Astrocyte of the cerebellum (primary cell): ENCODE measurements at places on chromosomes 12 and 14.

- DNase-seq: no peak
Observed at GRCh38 chr12:49369411-49370145, 2.3 kb downstream of the SPATS2 start.

DNA sequence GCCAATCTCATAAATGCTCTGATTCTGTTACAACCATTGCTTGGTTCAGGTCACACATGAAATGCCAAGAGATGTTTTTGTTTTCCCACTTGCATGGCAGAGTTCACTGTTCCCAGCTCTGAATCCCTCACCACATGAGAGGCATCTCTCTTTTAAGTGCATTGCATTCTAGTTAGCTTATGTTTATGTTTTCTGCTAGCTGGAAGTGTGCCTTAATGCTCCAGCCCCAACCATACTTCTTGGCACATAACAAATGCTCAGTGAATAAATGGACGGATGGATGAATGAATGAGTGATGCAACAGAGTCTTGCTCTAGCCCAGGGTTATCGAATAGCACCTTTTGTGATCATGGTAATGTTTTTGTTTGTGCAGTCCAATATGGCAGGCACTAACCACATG, 197.3 kb downstream of the PPM1H start:
- no peak for DNase-seq

DNA sequence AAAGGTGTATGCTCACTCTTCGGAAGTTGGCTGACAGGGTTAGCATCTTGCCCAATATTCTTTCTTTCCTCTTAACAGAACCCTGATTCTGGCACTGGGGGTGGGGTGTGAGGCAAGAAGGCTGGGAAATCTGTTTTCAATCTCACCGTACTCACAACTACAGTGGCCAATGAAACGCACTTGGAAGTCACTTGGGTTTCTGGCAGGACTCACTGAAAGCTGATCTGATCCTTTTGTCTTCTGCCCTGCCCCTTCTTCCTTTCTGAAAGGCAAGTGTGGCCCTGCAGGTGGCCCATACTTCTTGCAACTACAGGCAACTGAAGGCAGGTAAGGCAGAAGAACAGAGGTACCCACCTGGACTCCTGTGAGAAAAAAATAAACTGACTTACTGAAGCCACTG, 106.9 kb downstream of the STXBP6 start:
- no peak for DNase-seq

- DNase-seq: no peak
Observed at GRCh38 chr14:102075155-102075554, 11.7 kb downstream of the HSP90AA1 start.

GRCh38 chr12:5259523-5259922, 172.4 kb upstream of the NTF3 start:
- no peak for DNase-seq

DNA sequence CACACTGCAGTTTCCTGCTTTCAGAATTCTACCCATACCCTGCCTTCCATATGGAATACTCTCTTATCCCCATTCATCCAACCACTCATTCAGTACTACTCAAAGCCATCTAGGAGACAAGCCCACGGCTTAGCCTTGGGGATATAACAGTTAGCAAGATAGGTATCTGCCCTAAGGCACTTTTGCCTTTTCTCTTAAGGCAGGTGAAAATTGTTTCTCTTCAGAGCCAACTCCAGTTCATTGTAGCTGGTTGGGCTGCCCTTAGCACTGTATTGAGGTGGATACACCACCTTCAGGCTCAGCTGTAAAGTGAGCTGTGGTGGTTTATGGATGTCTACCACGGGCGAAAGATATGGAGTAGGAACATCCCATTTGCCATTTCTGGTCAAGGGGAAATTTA, 729.7 kb upstream of the TBX3 start:
- DNase-seq: no peak

DNA sequence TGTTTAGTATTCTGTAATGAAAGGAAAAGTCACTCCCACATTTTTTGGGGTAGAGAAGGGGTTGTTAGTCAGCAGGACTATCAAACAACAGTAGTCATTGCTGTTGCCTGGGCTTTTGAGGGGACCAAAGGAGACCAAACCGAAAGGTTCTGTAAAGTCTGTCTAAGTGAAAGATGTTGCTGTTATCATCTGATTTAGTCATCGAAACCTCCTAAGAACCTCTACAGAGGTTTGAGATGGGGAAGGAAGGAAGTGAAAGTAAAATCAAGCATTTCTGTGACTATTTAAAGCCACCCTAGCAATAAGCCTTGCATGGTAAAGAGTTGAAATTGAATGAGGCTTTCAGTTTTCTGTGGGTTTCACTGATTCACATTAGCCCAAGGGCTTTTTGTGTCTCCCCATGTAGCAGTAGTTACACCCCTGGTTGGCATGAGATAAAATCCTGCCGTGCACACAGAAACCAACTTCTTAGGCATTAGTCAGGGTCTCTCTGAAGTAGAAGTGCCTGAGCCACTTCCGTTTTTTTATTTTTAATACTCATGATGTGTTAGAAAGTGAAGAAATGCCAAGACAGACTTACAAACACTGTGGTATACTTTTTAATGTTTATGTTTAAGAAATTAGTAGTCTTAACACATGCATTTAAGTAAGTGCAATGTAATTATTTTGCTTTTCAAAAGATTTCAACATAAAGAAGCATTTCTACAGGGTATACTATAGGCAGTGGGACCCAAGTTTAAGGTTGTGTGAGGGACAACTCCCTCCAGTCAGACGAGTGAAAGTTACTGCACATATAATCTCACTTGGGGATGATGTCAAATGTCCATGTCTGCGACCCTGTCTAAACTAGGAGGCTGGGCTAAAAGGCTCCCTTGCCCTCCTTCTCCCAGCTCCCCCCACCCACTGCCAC, 50.4 kb downstream of the DYRK2 start:
- no peak for DNase-seq

GRCh38 chr12:106766393-106766826, 8.1 kb upstream of the RIC8B start:
- DNase-seq: no peak

DNA sequence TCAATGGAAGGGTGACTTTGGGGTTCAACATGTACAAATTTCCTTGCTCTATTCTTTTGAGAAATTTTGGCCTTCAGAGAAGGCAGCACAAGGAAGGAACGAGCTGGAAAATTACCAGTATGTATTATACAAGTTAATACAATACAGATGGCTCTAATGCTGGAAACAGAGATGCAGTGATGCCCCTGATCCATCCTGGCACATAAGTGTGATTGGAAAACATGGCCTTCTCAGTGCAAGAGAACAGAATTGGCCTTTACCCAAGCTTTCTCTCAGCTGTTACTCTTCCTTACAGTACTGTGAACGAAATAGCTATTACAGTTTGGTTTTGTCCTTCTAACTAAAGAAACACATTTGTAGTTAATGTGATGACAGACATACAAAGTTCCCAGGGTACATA, 102.5 kb upstream of the GPHB5 start:
- DNase-seq: no peak

DNA sequence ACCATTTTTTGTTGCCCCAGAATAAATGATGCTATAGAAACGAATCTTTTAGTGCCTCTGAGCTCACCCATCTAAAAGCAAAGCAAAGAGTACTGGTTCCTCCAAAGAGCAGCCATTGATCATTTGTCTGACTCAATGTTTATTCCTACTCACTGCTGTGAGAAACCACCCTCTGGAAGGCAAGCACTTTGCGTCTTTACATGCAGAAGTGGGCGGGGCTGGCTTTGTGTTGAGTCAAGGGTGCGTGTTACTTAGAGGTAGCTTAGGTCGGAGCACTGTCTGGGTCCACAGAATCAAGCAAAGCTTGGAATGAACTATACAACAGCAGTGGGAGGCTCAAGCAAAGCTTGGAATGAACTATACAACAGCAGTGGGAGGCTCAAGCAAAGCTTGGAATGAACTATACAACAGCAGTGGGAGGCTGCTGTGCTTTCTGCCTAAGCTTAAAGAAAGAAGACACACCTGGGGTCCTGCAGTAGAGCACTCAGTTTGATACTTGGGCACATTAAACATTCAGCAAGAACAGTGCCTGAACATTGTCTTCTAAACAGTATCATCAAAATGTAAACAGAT, 77.2 kb upstream of the PRICKLE1 start:
- no peak for DNase-seq

DNA sequence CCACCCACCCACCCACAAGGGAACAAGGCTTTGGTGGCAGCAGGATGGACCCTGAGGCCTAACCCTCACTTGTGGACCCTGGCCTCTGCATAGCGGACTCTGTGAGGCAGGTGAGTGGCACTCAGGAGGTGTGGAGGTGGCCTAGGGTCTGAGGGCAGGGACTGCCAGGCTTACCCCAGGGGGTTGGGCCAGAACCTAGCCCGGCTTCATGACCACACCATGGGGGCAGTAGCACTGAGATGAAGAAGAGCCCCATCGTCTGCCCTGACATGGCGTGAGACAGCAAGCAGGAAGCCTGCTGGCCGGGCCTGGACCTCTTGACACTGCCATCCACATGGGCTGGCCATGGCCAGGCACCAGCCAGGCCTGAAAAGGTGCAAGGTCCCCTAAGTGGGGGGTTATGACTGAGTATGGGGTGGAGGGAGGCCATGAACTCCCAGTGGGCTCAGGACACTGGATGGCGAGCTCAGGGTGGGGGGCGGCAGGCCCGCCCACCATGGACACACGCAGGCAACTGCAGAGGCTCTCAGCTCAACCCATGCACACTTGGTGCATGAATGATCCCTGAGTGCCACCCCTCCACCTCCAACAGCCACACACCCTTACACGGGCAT, 29.3 kb downstream of the JAG2 start:
- no peak for DNase-seq

GRCh38 chr14:44163946-44164345, 343.1 kb downstream of the FSCB start:
- no peak for DNase-seq

GRCh38 chr12:17971850-17972249, 118.1 kb downstream of the RERGL start:
- no peak for DNase-seq

DNA sequence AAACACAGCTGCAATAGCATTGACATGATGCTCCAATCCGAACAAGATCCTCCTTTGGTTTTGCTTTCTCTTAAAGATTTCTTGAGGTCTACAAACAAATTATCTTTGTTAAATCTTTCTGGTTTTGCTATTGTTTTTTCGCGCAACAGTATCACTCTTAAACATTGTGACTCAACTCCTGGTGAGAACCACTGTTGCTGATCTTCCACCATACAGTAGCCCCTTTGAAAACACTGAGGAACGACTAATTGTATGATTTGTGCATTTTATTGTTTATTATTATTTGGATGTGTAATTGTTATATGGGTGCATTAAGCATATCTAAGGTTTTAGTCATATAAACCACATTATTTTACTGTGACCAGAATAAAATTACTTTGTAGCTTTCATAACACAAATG, 282.8 kb downstream of the EGLN3 start:
- DNase-seq: peak; percentile 63

- DNase-seq: no peak
Observed at GRCh38 chr12:122184517-122184916, 1.6 kb downstream of the LRRC43 start.

GRCh38 chr14:63392236-63392635, 73.5 kb upstream of the GPHB5 start:
- no peak for DNase-seq

GRCh38 chr12:58184212-58184611, 242.8 kb downstream of the ATP23 start:
- DNase-seq: no peak

DNA sequence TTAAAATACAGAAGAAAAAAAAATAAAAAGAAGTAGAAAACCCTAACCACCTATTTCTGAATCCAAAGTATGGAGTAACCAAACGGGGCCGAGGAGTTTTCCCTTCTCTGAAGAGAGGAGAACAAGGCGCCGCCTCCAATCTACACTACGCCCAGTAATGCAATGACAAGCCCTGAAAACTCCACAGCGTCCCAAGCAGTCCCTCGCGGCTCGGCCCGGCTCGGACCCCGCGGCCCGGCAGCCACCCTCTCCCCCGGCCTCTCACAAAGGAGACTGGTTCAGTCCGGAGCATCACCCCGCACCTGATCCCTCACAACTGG, 371 bp downstream of the CHD8 start:
- no peak for DNase-seq

GRCh38 chr14:91748049-91748448, 16.2 kb upstream of the CATSPERB start:
- no peak for DNase-seq

DNA sequence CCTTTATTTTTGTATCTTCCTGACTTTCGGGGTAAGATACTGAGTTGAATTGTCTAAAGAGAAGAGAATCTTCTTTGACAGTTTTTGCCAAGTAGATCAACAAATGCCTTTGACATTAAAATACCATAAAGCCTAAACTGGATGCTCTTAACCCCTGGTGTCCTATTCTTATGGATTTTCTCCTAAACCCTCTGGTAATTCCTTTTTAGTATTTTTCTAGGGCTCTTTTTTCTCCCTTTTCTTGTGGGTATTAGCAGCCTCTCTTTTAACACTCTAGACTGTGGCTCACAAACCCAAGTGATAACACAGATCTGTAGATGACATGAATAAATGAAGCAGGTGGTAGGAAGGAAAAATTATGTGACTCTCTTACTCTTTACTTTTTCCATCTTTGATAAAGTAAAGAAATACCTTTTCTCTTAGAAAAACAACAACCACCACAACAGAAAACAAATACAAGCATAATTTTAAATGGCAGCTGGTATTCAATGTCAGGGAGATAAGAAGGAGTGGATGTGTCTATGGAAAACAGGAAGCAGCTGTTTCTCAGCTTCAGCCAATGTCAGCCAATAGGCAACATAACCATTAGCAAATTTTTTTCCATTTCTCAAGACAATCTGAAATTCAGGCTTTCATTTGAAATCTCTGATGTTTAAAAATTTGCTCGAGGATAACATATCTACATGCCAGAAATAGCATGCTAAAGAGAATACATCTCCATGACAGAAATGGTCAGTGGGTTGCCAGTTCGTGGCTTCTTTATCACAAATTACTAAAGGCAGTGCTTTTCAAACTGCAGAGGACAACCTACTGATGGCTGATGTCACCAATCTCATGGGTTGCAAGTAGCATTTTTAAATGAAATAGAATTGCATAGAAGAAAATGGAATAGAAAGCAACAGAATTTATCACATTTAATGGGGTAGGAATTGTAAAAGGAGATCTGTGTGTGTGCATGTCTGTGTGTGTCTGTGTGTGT, 123.1 kb upstream of the KRR1 start:
- DNase-seq: no peak

DNA sequence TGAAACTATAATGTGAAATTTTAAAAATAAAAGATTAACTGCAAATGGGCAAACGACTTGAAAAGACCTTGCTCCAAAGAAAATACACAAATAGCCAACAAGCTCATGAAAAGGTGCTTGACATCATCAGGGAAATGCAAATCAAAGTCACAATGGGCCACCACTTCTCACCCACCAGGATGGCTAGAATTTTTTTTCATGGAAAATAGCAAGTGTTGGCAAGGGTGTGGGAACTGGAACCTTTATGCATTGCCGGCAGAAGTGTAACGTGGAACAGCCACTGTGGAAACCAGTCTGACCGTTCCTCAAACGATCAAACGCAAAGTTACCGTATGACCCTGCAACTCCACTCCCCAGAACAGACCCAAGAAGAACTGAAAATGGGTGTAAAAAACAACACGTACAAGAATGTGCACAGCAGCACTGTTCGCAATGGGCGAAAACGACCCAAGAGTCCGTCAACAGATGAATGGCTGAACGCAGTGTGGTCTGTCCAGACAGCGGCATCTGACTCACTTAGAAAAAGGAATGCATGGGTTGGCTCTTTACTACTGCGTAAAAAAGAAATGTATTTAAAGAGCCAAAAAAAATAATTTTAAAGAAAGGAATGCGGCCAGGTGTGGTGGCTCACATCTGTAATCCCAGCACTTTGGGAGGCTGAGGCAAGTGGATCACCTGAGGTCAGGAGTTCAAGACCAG, 40.2 kb downstream of the SCARB1 start:
- DNase-seq: no peak

GRCh38 chr12:104638851-104639240, 182.1 kb downstream of the CHST11 start:
- DNase-seq: no peak
